Smooth muscle cell of the brain vasculature (primary cell): ENCODE measurements at places on chromosomes 2 and 18.

DNA sequence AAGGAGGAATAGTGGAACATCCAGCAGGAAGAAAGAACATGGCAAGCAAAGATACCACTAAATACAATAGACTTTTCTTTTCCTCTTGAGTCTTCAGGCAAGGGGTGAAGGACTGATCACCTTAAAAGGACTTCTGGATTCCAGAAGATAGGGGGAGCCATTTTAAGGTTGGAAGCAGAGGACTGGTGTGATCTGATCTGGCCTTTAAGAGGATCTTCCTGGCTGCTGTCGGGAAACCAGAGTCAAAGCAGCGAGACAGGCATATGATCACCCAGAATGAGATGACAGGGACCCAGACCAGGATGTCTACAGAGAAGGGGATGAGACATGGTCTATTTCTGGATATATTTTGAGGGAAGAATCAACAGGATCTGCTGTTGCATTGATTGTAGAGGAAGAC lies 558.0 kb downstream of the STK39 start:
- DNase-seq: no peak

DNA sequence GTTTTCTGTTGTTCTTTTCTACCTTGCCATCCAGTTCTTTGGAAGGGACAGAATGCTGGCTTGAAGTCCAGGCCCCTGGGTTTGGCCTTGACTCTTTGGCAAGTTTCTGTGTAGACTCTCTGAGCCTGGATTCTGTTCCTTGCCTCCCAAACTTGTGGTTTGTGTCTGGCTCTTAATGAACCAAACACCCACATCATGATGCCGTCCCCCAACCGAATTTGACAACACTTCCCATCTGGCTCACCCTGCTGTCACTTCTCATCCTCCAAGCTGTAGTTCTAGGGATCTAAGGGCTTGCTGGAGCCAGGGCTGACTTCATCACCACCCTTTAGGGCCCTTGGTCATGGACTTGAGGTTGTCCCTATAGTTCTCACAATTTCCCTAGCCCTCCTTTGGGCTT lies 68.9 kb upstream of the CELF4 start:
- DNase-seq: no peak

GRCh38 chr2:11168488-11168887 lies 13.2 kb downstream of the SLC66A3 start:
- no peak for DNase-seq

- DNase-seq: peak; percentile 29
Observed at GRCh38 chr2:121790276-121790956, 35.0 kb downstream of the TSN start.

DNA sequence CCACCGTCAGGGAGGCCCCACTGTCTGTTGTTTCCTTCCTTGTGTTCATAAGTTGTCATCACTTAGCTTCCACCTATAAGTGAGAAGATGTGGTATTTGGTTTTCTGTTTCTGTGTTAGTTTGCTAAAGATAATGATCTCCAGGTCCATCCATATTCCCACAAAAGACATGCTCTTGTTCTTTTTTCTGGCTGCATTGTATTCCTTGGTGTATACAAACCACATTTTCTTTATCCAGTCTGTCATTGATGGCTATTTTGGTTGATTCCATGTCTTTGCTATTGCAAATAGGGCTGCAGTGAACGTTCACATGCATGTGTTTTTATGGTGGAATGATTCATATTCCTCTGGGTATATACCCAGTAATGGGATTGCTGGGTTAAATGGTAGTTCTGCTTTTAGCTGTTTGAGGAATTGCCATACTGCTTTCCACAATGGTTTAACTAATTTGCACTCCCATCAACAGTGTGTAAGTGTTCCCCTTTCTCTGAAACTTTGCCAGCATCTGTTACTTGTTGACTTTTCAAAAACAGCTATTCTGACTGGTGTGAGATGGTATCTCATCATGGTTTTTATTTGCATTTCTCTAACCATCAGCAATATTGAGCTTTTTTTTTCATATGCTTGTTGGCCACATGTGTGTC lies 156.6 kb upstream of the NOSTRIN start:
- no peak for DNase-seq

DNA sequence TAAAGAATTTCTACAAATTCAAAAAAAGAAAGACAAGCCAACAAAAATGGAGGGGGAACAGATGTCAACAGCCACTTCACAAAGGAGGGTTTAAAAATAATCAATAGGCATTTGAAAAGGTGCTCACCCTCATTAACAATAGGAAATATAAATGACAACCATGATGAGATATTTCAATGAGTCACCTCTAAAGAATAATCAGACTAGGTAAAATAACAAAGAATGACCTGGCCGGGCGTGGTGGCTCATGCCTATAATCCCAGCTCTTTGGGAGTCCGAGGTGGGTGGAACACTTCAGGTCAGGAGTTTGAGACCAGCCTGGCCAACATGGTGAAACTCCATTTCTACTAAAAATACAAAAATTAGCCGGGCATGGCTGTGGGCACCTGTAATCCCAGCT lies 133.6 kb downstream of the KCNE4 start:
- DNase-seq: no peak

DNA sequence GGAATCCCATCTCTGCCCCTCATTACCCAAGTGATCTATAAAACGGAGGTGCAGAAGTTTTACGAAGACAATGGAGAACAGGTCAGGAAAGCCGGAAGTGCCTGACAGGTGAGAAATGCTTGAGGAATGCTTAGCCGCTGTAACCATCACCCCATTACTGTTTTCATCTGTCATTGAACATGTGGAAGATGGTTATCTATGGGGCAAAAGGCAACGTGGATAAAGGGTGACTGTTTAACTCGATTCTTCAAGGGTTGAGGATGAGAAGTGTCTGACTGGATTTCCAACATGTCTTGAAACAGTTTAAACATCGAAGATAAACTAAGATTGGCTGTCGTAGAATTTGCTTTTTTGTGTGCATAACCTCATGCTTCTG lies 17.3 kb downstream of the HK2 start:
- no peak for DNase-seq

GRCh38 chr2:217289907-217290280 lies 430.0 kb upstream of the TNP1 start:
- DNase-seq: no peak

DNA sequence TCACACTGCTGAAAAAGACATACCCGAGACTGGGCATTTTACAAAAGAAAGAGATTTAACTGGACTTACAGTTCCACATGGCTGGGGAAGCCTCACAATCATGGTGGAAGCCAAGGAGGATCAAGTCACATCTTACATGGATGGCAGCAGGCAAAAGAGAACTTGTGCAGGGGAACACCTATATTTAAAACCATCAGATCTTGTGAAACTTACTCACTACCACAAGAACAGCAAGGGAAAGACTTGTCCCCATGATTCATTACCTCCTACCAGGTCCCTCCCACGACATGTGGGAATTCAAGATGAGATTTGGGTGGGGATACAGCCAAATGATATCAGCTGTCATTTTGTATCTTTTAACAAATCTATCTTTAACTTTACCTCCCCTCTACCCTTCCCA lies 251.1 kb upstream of the RASGRP3 start:
- DNase-seq: no peak

GRCh38 chr2:149160701-149161217 lies 122.3 kb downstream of the LYPD6B start:
- DNase-seq: no peak

DNA sequence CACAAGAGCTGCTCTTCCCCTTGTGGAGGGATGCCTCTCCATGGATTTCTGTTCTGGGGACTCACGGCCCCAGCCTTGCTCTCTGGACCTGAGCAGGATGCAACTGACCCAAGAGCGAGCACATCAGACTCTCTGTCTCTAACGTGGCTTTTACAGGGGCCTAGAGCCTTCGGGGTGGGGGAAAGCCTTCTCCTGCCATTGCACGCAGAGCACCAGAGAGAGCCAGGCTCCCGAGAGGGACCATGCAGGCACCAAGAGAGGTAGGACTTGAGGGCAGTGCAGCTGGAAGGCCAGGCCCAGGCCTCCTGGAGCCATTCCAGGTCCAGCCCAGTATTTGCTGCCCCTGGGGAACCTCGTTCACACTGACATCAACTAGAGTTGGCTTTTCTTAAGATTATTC lies 475.6 kb upstream of the MYT1L start:
- DNase-seq: no peak

DNA sequence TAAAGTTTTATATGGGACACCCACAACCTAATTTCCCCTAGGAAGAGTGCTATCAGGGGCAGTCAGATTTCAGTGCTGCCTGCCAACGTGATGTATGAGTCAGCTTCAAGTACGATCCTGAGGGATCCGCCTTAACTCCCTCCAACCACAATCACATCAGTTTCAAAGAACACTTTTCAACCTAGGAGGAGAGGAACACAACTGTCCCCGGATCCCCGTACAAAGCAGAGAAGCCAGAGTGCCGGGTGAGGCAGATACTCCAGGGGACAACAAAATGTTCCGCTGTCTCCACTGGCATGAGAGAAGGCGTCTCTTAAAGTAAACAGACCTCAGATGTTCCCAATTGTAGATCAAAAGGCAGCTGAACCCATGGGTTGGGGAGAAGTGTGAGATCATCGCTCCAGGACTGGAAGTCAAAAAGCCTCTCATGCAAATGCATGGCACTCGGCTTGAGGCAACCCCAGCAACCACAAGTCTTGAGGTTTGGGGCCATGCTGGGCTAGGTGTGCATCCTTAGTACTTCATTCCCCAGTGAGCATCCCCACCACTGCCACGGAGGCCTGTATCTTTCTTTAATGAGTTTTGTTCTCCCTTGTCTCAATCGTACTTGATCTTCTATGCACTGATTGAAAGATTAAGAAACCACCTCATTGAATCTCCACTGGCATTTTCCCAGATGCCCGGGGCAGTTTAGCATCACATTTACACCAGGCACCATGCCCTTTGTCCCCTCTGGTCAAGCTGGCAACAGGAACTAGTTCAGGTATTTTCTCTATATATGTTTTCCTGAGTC lies 91.0 kb upstream of the CCBE1 start:
- peak; percentile 41 for DNase-seq

GRCh38 chr18:5073026-5073944 lies 123.8 kb downstream of the AKAIN1 start:
- no peak for DNase-seq

- DNase-seq: peak; percentile 24
Observed at GRCh38 chr18:26307161-26307773, 81.0 kb downstream of the TAF4B start.

DNA sequence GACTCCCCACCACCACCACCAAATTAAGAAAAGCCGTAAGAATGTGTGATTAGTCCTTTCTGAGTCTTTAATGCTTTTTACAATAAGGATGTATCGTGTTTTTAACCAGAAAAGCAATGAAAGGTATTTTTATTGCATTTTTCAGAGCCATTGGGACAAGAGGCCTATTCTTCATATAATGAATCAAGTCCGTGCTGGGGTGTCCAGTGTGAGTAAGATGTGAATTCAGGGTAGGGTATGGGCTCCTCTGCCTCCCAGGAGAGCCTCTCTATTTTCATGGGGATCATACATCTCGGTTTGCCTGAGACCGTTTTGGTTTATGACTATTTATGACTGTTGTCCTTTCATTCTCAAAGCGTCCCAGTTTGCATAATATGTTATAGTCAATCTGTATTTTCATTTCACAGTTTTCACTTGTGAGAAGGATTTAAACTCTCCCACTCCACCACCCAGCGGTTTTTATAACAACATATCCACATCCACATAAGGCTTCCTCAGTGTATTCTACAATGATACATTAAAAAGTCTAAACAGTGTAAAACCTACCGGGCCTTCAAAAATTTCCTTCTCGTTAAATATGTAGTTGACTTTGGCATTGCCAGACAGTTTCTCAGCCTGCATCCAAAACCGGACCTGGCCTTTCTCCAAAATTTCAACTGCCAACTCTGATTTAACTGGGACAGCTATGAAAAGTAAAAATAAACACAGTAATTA lies 80.8 kb upstream of the LPIN2 start:
- DNase-seq: no peak

GRCh38 chr2:29014331-29014730 lies 33.2 kb downstream of the TOGARAM2 start:
- DNase-seq: no peak

GRCh38 chr2:67772216-67773170 lies 290.3 kb downstream of the C1D start:
- DNase-seq: no peak

DNA sequence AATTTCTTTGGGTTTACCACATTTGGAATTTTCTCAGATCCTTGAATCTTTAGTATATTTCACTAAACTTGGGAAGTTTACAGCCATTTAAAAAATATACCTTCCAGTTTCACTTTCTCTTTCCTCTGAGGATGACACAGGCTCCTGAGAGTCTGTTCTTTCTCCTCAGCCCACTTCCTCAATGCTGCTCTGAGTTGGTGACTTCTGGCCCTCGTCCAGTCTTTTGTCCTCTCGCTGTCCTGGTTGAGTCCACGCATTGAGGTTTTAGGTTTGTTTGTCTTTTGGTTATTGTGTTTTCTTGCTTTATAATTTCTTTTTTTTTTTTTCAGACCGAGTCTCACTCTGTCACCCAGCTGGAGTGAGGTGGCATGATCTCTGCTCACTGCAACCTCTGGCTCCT lies 40.7 kb upstream of the GALR1 start:
- peak; percentile 69 for DNase-seq

- DNase-seq: no peak
Observed at GRCh38 chr2:16215902-16216557, 275.7 kb downstream of the MYCN start.

- DNase-seq: no peak
Observed at GRCh38 chr18:24446953-24447538, 13.4 kb upstream of the HRH4 start.

DNA sequence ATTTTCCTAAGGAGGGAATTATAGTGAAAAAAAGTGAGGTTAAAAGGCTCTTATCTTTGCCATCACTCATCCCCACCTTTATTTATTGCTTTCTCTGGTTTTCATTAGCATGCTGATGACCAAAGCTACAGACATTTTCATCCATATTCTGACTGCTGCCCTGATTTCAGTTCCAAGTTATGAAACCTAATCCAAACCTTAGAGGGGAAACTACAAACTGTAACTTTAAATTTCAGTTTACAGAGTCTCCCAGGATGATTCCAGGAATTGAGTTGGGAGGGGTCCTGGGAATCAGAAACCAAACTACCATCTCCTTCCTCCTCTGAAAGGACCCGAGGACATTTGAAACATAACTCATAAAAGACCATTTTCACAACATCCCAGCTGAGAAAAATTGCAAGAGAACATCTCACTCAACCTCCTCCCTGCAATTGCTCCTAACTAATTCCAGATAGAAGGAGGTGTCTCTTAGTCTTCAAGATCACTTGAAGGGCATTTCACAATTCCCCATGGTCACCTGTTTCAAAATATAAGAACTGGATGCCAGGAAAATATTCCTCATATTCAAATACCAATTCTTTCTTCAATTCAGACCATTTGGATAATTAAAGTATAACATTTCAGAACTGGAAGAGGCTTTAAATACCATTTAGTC lies 520.6 kb downstream of the TNS1 start:
- no peak for DNase-seq

DNA sequence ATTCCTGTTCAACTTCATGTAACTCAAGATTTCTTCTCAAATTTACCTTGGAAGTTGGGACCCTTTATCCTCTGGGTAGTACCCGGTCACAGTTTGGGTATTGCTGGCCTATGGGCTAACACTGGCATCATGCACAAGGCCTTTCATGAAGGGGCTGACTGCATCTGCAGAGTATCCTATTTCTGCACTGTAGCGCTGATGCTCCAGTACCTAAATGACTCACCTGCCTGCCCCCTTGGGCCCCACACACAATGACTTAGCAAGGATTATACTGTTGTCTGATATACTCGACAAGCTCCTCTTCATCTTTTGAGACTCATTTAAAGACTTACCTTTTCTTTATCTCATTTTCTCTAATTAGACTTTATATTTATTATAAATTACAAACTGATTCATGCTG lies 39.9 kb downstream of the DNAH6 start:
- DNase-seq: no peak
